ENCODE measurements at places on chromosomes 1 and 21. TPM values are rescaled to one million over a fixed set of nuclear protein-coding genes. Genes with fewer than 3 reads are reported as not detected.

- no peak for DNase-seq
Observed at GRCh38 chr1:10759413-10760200, 36.8 kb downstream of the CASZ1 start.

GRCh38 chr1:225482421-225482950 is 54.6 kb upstream of the LBR start:
- DNase-seq, result no peak

DNA sequence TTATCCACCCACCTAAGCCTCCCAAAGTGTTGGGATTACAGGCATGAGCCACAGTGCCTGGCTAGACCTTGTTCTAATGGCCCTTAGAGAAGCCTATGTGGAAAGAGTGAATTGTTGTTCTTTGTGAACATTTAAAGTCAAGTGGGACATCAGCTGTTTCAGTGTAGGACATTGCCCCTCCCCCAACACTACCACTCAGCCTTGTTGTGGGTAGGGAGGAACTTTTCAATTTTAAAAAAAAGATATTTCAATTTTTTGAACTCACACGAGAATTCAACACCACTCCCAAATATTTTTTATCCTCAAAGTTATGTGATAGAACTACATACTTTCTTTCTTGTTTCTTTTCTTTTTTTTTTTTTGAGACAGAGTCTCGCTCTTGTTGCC is 36.7 kb upstream of the TMEM222 start:
- no peak for DNase-seq

GRCh38 chr1:88029899-88030298 is 654.2 kb upstream of the PKN2 start:
- no peak for DNase-seq

Gene HTR1D
- total RNA-seq, result not detected

Gene GSTM1
- not detected for total RNA-seq

Gene ESPN
- total RNA-seq, result 0.44 TPM

Gene HSPA6
- total RNA-seq, result 3.2 TPM

Data from left cardiac atrium (tissue), 4 donors.